ENCODE measurements at places on chromosomes 11 and 22. TPM values are rescaled to one million over a fixed set of nuclear protein-coding genes. Genes with fewer than 3 reads are reported as not detected.

- no peak for DNase-seq
Measured at GRCh38 chr11:95451682-95452081, 220.7 kb upstream of the SESN3 start.

The OPCML gene
- total RNA-seq: 0.05 TPM

The SAA4 gene
- total RNA-seq: 738 TPM

The TMPRSS13 gene
- 0.15 TPM for total RNA-seq

Measured in left lobe of liver (tissue), 2 donors.